Stimulated activated CD8-positive, alpha-beta memory T cell treated with anti-CD3 and anti-CD28 coated beads, Interleukin-4, amount 100 ng/mL, for 1 hour (primary cell): ENCODE measurements at places on chromosomes 11 and 22.

DNA sequence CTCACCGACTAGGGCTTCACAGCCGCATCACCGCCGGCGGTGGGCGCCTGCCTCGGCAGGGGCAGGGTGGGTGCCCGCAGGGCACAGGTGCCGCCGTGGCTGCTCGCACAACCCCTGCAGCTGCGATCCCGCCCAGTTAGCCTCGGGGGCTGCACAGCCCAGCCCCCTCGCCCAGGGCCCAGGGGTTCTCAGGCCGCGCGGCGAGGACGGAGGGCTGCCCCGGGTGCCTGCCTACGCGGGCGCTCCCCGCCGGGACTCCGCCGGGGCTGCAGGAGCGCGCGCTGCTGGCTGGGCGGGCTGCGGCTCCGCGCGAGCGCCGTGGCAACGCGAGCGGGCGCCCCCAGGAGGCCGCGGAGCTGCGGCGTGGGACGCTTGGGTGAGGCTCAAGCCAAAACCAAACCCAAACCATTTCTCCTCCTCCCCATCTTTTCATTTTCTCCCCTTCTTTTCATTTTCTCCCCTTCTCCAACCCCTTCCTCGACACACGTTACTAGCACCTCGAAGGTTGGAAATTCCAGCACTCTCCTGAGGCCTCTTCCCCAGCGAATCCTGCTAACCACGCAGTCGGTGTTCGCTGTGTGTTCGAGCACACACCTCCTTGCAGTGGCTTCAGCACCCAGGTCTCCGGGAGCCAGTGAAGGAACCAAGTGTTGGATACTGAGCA, at the start of gene MICAL3:
MICAL3 (minus strand) TSS at position 286 of the 664 bp plus-strand sequence. CDS start 117,749 bp downstream, outside the sequence.
- no peak for DNase-seq

GRCh38 chr22:32050678-32051515, 7.8 kb downstream of the SLC5A1 start:
- no peak for DNase-seq

DNA sequence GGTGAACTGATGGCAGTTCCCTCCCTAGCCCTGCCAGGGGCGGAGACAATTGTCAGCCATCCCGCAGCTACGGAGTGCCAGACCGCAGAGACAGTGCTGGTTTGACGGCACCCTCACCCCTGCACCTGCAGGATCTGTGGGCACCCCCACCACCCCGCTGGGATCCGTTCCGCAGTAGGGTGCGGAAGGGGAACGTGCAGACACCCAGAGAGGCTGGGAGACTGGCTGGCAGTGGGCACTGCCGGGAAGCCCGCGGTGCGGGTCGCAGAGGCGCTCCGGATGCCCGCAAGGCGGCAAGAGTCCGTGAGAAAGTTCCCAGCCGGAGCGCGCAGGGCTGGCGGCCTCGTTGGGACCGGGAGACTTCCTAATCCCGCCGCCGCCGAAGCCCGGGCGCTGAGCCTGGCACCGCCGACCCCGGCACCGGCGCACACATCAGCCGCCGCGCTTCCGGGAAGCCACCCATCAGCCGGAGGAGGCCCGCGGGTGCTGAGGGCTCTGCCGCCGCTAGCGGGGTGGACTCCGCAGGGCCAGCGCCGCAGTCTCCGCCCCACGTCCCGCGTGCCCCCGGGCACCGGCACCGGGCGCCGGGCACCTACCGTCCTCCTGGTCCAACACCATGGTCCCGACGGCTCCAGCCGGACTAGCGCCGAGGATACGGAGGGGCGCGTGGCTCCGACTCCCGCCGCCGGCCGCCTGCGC, 4.3 kb upstream of the LMO1 start:
- no peak for DNase-seq

- no peak for DNase-seq
These were observed at the start of gene CDHR5 for GRCh38 chr11:624705-625635. TSS of gene CDHR5 (minus strand) at chr11:624955. CDS start at chr11:624902, 53 bp downstream.

- no peak for DNase-seq
These were observed 6.8 kb upstream of the LIF start for GRCh38 chr22:30253205-30253852.

GRCh38 chr22:49483281-49483870, 344.3 kb downstream of the BRD1 start:
- DNase-seq = no peak
